ENCODE measurements at places on chromosomes 4 and X. TPM values are rescaled to one million over a fixed set of nuclear protein-coding genes. Genes with fewer than 3 reads are reported as not detected.

CAPN6 gene
- total RNA-seq: not detected

GLOD5 gene
- not detected for total RNA-seq

SMC1A gene
- 67.6 TPM for total RNA-seq

MAPK10 gene
- total RNA-seq: 3.1 TPM

PDZD4 gene
- total RNA-seq: not detected

NAA10 gene
- 87.3 TPM for total RNA-seq

DMRTC1 gene
- total RNA-seq: 0.66 TPM

C4orf51 gene
- total RNA-seq: not detected

ZNF711 gene
- total RNA-seq: 7.0 TPM

KLF3 gene
- total RNA-seq: 52.8 TPM

CLDN34 gene
- not detected for total RNA-seq

RHOXF1 gene
- not detected for total RNA-seq

NAA11 gene
- not detected for total RNA-seq

PCYT1B gene
- not detected for total RNA-seq

PDE6B gene
- 15.1 TPM for total RNA-seq

MOB1B gene
- 30.4 TPM for total RNA-seq

POU4F2 gene
- not detected for total RNA-seq

BBS12 gene
- total RNA-seq: 3.4 TPM

ZAR1 gene
- not detected for total RNA-seq

HPGDS gene
- not detected for total RNA-seq

LRRC66 gene
- 0.78 TPM for total RNA-seq

TSC22D3 gene
- total RNA-seq: 435 TPM

SPANXA1 gene
- not detected for total RNA-seq

CNGA1 gene
- total RNA-seq: not detected

CCDC120 gene
- 16.2 TPM for total RNA-seq

XKRX gene
- total RNA-seq: 5.4 TPM

ASB12 gene
- total RNA-seq: 0.37 TPM

Data from B cell (primary cell).